ENCODE measurements at places on chromosomes 3 and 15.

GRCh38 chr3:53729159-53729558 is 117.1 kb downstream of the CHDH start:
- no peak for DNase-seq

DNA sequence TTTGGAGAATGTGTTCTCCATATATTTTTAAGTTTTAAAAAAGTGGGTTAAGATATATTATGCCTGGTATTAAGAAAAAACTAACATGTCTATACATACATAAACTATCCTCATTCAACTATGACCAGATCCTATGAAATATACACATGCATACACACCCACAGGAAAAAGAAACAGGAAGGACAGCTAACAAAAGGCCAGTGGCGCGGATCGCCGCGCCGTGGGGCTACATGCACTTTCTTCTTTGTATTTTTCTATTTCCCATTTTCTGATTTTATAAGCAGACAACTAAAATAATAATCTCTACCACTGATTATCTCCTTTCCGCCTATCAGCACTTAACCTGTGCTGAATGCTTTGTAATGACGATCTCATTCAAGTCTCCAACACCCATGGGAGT is 160.1 kb downstream of the OR4M2 start:
- DNase-seq = peak; percentile 36

- DNase-seq = no peak
Observed at GRCh38 chr3:189166321-189166720, 5.5 kb upstream of the TPRG1 start.

- no peak for DNase-seq
Observed at GRCh38 chr3:41394896-41395295, 195.6 kb downstream of the CTNNB1 start.

DNA sequence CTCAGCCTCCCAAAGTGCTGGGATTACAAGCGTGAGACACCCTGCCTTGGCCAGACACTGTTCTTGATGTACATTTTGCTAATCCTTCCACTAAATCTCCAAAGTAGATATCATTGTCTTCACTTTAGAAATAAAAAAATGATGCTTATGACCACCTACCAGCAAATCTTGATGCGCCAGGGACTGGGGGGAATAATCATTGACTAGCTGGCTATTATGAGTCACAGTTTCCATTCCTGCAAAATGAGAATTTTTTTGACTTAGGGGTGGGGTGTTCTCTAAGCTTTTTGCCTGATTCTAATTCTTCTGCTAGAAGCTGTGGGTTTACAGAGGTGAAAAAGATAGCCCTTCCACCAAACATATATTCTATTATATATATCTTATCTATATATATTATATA is 17.1 kb upstream of the RFC4 start:
- DNase-seq = no peak

DNA sequence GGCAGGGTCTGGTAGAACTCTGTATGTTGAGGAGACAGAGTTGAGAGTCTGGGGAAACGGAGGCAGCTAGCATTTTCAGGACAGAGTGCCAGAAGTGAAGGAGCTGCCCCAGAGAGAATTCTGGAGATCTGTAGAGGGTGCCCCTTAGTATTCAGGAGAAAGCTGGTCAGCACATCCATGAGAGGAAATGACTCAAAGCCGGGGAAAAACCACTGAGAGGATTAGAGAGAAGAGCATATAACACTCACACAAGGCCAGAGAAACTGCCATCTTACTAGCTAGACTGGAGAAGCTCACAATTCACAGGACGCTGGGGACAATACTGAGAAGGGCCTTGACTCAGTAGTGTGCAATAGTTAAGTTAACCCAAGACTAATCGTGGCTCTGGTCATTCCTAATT is 75.7 kb upstream of the DPPA4 start:
- no peak for DNase-seq

DNA sequence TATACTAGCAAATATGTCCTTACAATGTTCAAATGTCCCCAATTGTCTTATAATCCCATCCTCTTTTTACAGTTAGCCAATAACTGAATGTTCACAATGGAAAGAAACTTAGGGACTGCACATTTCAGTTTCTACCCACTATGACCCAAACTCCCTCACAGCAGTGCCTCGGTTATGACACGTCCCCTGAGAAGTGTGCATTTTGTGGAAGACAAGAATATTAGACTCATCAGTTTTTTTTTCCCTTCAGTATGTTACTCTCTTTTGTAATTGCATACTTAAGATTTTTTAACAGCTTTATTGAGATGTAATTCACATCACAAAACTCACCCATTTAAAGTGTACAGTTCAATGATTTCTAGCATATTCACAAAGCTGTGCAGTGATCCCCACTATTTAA is 64.8 kb downstream of the IGF2BP2 start:
- DNase-seq = no peak

GRCh38 chr3:15456321-15456720 is 28.9 kb downstream of the EAF1 start:
- DNase-seq = no peak

DNA sequence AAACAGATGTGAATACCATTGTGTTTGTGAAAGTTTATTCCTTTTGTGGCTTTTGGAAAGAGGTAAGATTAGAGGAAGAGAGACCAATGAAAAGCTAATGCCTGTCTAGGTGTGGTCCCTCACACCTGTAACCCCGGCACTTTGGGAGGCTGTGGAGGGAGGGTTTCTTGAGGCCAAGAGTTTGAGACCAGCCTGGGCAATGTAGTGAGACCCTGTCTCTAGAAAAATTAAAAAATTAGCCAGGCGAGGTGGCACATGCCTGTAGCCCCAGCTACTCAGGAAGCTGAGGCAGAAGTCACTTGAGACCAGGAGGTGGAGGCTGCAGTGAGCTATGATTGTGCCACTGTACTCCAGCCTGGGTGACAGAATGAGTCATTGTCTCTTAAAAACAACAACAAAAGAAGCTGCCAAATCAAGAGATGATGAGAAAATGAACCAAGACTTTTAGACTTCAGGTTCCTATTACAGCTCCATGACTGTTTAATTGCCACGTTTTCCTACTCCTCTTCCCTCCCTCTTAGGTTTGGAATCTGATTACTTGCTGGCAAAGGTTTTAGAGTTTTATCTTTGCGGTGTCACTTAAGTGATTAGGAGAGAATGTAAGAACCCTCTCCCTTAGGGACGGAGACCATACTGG is 68.7 kb downstream of the CGNL1 start:
- no peak for DNase-seq

GRCh38 chr15:43316016-43316970 is 14.1 kb downstream of the LCMT2 start:
- DNase-seq = no peak

- peak; percentile 52 for DNase-seq
Observed at GRCh38 chr3:192514754-192515663, 212.3 kb downstream of the FGF12 start.

- DNase-seq = no peak
Observed at GRCh38 chr3:65806600-65806999, 232.1 kb downstream of the MAGI1 start.

DNA sequence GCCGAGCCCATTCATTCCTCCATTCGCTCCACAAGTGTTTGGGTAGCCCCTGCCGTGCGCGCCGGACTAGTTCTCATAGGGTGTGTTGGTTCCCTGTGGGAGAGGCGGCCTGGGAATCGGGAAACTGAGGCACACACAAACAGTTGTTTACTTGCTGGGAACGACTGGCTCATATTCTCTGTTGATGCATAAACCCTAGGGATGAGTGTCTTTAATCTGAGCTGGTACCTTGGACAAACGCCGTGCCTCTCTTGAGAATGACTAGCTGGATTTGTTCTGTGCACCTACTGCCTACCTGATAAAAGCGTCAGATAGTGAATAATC is 737 bp downstream of the DNAJA4 start:
- DNase-seq = no peak

GRCh38 chr3:172846103-172846561 is 95.6 kb downstream of the ECT2 start:
- DNase-seq = no peak

GRCh38 chr3:175018946-175019727 is 160.0 kb downstream of the NAALADL2 start:
- DNase-seq = no peak

DNA sequence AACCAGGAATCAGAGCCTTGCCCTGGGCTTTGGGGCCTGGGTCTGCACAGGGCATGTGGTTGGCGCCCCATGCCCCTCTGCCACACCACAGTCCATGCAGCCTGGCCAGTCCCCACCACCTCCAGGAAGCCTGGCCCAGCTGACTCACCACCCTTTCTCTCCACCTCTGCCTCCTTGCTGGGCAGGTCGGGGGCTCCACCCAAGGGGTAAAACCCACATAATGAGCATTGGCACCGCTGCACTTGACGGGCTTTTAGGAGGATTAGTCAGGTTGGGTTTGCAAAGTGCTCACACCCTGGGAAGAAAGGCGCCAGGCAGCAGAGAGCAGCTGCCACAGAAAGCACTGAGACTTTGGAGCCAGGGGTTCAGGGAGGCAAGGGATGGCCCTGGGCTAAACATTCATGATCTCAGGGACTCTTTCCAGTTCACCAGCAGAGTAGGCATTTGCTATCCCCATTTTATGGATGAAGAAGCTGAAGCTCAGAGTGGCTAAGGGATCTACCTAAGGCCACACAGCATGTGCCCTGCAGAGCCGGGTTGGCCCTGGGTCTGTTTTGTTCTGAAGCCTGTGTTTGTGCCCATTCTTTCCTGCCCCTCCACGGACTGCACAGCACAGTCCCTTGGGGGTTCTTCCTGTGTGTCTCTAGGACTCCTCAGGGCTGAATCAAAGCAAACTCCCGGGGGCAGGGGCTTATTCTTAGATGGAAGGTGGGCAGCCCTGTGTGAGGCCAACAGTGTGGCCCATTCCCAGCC is 113.4 kb downstream of the ETFA start:
- peak; percentile 23 for DNase-seq

GRCh38 chr3:172746475-172746874 is 4.1 kb upstream of the ECT2 start:
- DNase-seq = no peak

DNA sequence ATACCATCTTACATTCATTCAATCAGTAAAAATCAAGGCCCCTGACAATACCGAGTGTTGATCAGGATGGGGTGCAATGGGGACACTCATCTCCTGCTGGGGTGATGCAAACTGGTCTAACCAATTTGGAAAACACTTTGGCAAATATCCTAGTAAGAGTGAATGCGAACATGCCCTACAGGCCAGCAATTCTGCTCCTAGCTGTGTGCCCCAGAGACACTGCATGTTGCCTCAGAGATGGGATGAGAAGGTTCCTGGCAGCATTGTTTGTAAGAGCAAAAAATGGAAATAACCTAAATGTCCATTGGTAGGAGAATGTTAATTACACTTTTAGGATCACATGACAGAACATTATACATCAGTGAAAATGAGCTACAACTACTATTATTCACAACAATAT is 4.7 kb downstream of the LINGO1 start:
- no peak for DNase-seq

- no peak for DNase-seq
Observed at GRCh38 chr15:69457304-69458280, 5.0 kb downstream of the RPLP1 start.

DNA sequence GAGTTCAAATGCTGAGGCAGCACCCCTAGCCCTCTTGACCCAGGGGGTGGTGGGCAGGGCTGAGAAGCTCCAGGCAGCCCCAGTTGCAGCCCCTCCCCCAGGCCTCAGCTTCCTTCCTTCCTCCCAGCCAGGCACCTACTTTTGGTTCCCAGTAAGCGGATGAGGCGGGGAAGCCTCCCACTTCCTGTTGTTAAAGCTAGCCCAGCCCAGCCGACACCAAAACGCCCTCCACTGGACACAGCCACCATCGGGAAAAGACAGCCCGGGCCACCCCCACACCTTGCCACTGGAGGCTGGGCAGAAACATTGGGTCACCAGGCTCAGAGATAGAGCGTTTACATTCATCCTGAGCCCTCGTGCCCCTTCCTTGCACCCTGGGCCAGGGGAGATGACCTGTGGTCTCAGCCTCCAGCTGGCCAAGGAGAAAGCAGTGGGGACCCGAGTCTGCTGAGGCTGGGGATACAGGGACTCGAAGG is 3.5 kb downstream of the DUSP7 start:
- peak; percentile 89 for DNase-seq

GRCh38 chr15:101138913-101139880 is 112.7 kb downstream of the CHSY1 start:
- no peak for DNase-seq

- DNase-seq = no peak
Observed at GRCh38 chr3:64961301-64961700, 273.5 kb upstream of the ADAMTS9 start.

- DNase-seq = no peak
Observed at GRCh38 chr3:38021196-38021595, 8.2 kb downstream of the PLCD1 start.

DNA sequence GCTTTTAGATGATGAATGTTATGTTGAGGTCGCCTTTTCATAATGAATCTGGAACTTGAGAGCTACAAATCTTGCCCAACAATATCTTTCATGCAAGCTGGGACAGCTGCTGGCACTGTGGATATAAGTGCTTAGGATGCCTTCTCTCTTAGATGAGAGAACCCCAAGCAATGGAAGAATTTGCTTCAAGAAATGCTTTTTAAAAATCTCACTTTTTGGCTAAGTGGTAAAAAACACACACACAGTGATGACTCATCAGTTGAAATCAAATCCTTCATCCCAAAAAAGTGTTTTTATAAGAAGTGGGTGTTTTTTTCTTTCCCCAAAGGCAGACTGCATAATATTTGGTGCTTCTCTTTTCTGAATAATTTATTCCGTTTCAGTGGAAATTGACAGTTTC is 38.4 kb upstream of the GALNT15 start:
- no peak for DNase-seq

DNA sequence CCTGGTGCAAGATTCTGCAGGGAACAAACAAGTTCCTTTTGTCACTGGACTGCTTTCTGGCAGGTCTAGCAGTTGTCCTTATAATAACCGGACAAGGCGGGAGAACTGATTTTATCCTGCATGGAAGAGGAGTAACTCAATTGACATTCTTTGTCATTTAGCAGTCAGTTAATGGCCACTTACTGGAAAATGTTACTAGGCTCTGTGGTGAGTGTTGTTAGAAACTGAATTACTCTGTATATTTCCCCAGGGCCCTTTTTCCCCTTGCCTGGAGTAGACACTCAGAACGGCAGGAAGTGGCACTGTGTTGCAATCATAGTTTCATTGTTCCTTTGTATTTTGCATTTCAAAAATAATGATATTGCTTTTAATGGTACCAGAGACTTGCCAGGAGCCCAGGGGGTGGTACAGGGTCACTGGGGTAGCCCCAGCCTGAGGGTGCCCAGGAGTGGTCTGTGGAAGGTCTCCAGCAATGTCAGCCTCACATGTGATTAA is 318.6 kb upstream of the LRRFIP2 start:
- no peak for DNase-seq

GRCh38 chr3:135495891-135496290 is 469.6 kb upstream of the PPP2R3A start:
- DNase-seq = no peak

DNA sequence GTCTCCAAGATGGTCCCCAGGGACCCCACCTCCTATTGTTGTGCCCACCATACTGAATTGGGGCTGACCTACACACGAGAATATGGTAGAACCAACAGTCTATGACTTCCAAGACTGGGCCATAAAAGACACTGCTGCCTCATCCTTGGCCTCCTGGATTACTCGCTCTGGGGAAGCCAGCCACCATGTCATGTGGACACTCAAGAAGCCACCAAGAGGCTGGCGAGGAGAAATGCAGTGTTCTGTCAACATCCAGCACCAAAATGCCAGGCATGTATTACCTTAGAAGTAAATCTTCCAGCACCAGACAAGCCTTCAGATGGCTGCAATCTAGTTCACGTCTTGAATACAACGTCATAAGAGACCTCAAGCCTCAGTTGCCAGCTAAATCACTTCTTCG is 17.1 kb upstream of the TPM1 start:
- DNase-seq = no peak

GRCh38 chr3:197132916-197133530 is 103.4 kb upstream of the MELTF start:
- no peak for DNase-seq

- DNase-seq = no peak
Observed at GRCh38 chr3:189632242-189632641, 1.1 kb downstream of the TP63 start.

- no peak for DNase-seq
Observed at GRCh38 chr3:60798456-60798855, 452.8 kb downstream of the FHIT start.

All from dorsolateral prefrontal cortex (tissue), 122 donors.